HuH-7.5 (cell line): ENCODE measurements at places on chromosomes 7 and 10.

GRCh38 chr10:105956550-105956949, 1208.0 kb downstream of the SORCS1 start:
- DNase-seq = no peak

- no peak for DNase-seq
These were observed 31.1 kb upstream of the FBXW4 start for GRCh38 chr10:101726115-101726387.

- DNase-seq = peak; percentile 81
These were observed 3.4 kb upstream of the ZNF503 start for GRCh38 chr10:75404815-75405597.

DNA sequence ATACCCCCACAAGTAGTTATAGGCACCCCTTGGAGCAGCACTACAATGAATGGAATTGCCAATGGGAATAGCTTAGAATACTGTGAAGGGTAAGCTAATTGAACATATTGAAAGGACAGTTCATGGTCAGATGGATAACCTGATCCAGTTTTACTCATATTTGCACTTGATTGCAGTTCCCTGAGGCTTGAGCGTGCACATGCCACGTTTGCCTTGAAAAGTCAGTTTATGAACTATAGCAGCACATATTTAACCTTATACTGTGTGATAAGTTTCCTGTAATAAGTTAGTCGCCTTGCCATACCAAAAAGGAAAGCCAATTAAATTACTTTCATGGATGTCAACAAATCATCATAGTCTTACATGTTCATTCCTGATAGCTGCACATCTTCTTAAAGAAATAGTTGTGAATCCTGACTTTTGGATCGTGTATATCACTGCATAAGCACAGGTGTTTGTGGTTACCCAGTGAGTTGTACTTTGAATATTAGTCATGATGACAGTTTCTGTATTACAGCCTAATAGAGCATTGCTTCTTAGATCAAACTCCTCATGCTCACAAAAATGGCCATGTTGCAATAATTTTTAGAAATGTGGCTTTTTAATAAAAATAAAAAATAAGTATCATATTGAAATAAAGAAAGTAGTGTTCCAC, 21.6 kb downstream of the DNTT start:
- no peak for DNase-seq

GRCh38 chr10:88236121-88236743, 346.9 kb downstream of the RNLS start:
- DNase-seq = no peak

DNA sequence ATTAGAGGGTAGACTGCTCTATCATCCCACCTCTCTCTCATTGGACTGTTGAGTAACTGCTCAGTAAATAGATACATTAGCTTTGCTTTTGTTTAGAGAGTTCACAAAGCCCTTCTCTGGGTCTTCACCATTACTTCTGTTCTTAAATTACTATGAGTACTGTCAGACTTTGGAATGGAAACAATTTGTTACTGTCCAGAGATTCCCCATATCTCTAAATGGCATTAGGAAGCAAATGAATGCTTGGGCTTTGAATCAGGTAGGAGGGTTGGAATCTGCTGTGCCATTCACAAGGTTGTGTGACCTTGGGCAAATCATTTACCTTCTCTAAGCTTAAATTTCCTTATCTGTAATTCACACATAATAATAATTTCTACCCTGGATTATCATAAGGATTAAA, 541.0 kb upstream of the FZD8 start:
- DNase-seq = no peak
